ENCODE measurements at places on chromosomes 4 and X.

GRCh38 chrX:19183761-19184477 is 61.7 kb upstream of the ADGRG2 start:
- no peak for DNase-seq

GRCh38 chrX:154785716-154786115 is 19.6 kb downstream of the MPP1 start:
- DNase-seq, result no peak

- no peak for DNase-seq
Observed at GRCh38 chr4:75179510-75179909, 246.6 kb downstream of the PARM1 start.

GRCh38 chr4:38560768-38561558 is 103.0 kb upstream of the KLF3 start:
- no peak for DNase-seq

DNA sequence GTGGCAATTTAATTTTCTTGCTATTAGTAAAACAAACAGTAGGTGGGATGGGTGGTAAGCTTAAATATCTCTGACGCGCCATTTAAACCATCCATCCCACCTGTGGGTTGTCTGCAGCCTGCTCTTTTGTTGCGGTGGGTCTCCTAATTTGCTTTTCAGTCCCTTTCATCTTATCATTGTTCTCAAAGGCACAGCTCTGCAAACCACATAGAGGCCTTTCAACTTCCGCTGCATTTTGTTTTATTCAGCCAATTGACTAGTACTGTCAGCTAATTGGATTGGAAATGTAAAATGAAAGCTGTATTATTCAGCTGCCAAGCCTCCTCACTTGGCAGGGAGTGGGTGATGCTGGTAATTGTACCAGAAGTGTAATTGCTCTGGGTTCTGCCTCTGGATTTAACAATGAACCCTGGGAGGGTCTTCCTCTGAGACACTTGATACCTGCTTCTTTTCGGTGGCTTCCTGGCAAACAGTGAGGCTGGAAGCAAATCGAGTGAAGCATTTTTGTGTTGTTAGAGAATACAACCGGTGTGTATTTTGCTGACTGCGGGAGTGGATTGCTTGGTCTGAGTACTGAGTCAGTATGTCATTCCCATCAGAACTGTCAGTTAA is 165.6 kb downstream of the FRAS1 start:
- no peak for DNase-seq

- DNase-seq, result no peak
Observed at GRCh38 chr4:147336252-147336651, 144.6 kb upstream of the EDNRA start.

DNA sequence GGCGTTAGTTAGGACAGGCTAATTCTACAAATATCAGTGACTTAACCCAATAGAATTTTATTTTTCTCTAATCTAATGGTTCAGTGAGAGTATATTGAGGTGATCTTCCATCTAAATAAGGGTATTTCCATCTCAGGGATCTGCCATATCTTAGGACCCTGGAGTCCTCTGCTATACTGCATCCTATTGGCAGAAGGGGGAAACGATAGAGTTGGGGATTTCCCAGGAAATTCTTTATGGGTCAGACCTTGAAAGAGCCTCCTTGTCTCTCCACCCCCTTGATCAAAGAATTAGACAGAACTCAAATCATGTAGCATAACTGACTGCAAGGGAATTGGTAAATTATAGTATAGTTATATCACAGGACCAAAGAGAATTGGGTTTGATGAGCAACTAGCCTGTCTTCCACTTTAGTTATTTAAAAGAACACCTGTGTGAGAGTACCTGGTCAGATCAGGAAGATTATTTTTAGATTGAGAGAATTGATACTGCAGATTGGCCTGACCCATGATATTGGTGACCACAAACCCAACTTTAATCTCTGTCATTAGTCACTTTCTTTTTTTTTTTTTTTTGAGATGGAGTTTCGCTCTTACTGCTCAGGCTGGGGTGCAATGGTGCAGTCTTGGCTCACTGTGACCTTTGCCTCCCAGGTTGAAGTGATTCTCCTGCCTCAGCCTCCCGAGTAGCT is 25.6 kb downstream of the SMARCA5 start:
- no peak for DNase-seq

GRCh38 chr4:75834095-75834771 is 68.0 kb downstream of the PPEF2 start:
- no peak for DNase-seq

- DNase-seq, result no peak
Observed at GRCh38 chr4:36324808-36325207, 43.4 kb downstream of the DTHD1 start.

DNA sequence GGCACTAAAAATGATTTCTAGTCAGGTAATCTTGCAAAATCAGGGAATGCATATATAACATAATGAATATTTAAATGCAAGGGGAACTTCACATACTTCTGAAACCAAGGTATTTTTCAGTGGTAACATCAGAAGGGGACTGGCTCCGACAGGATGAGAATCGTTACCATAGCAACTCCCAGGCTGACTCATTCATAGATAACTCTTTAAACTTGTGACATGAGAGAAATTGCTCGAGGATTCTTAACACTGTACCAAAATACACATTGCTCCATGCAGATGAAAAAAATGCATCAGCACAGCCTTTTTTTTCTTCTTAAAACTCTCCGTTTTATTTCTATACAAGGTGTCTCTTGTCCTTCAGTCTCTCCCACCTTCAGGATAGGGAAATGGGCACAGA is 114.3 kb downstream of the GABRB1 start:
- no peak for DNase-seq

DNA sequence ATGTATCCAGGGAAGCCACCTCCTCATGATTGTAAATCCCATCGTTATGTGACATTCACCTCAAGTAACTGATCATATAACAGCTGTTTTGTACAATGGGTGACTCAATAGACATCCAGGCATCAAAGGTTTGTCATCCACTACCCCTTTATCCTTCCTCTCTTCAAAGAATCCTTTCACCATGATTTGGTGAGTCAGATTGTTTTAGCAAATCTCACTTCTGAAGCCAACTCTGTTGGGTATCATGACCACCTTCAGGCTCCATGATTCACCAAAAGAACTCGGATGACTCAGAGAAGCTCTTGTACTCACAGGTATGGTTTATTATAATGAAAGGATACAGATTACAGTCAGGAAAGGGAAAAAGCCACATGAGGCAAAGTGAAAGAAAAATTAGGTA is 132.1 kb downstream of the PWWP3B start:
- no peak for DNase-seq

- DNase-seq, result peak; percentile 28
Observed at GRCh38 chr4:56976283-56976836, 1.0 kb downstream of the NOA1 start.

DNA sequence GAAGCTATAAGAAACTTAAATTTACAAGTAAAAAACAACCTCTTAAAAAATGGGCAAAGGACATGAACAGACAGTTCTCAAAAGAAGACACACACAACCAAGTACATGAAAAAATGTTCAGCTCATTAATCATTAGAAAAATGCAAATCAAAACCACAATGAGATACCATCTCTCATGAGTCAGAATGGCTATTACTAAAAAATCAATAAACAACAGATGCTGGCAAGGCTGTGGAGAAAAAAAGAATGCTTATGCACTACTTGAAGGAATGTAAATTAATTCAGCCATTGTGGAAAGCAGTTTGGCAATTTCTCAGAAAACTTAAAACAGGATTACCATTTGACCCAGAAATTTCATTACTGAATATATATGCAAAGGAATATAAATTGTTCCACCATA is 666.3 kb upstream of the GRIA3 start:
- DNase-seq, result no peak

GRCh38 chrX:11757719-11758399 is at the start of gene MSL3:
TSS of gene MSL3 (plus strand) at chrX:11758237. CDS start at chrX:11758264, 27 bp downstream.
- DNase-seq, result peak; percentile 55

DNA sequence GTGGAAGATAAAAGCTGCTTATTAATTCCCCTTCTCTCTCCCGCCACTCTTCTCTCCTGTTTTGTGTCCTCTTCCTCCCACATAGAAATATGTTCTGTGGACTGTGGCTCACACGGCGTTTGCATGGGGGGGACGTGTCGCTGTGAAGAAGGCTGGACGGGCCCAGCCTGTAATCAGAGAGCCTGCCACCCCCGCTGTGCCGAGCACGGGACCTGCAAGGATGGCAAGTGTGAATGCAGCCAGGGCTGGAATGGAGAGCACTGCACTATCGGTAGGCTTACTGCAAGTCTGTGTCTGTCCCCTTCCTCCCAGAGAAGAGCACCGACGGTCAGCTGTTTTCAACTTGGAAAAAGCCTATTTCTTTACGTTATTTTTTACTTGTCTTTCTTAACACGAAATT is 229.1 kb downstream of the DCTD start:
- DNase-seq, result no peak

GRCh38 chr4:109233570-109233969 is 68.9 kb downstream of the COL25A1 start:
- no peak for DNase-seq

DNA sequence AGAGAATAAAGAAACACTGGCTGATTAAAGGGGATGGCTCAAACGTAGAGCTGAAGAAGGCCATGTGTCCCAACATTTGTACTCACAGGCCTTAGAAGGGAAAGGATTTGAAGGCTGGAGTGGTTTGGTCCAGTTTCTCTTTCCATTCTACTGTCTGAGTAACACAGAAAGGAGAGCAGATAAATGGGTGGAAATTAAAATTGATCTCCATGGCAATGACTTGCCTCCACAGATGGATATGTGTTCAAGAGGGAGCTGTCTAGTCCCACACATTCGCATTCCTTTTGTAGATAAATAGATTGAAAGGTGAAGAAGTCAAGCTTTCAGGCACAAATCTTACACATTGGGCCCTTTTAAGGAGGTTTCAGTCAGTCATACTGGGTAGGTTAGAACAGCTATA is 74.6 kb downstream of the DOCK11 start:
- no peak for DNase-seq

- DNase-seq, result no peak
Observed at GRCh38 chrX:104376937-104377336, 122.2 kb upstream of the ESX1 start.

GRCh38 chr4:89657931-89658700 is 178.8 kb downstream of the SNCA start:
- DNase-seq, result no peak

DNA sequence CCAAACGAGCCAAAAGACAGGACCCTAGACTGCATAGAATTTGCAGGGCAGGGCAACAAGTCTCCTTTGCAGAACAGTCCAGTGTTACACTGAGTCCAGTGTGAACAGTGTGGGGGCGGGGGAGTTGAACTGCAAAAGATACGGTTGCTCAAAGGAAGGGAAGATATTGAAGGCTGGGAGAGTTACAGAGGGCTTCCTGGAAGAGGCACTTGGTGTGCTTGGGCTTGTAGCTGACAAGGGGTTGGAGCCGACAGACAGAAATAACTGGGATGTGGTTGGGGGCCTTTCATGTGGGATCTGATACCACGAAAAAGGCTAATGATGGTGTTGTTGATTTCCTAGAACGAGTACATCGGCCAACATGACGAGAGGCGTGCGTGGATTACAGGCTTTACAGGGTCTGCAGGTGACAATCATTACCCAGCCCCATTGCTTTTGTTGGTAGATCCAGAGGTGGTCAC is 6.1 kb downstream of the XPNPEP2 start:
- no peak for DNase-seq

- peak; percentile 22 for DNase-seq
Observed at GRCh38 chr4:78953769-78954666, 14.8 kb upstream of the PAQR3 start.

- DNase-seq, result no peak
Observed at GRCh38 chr4:23660865-23661264, 229.0 kb downstream of the PPARGC1A start.

GRCh38 chr4:67103001-67103747 is 442.1 kb downstream of the CENPC start:
- DNase-seq, result no peak

DNA sequence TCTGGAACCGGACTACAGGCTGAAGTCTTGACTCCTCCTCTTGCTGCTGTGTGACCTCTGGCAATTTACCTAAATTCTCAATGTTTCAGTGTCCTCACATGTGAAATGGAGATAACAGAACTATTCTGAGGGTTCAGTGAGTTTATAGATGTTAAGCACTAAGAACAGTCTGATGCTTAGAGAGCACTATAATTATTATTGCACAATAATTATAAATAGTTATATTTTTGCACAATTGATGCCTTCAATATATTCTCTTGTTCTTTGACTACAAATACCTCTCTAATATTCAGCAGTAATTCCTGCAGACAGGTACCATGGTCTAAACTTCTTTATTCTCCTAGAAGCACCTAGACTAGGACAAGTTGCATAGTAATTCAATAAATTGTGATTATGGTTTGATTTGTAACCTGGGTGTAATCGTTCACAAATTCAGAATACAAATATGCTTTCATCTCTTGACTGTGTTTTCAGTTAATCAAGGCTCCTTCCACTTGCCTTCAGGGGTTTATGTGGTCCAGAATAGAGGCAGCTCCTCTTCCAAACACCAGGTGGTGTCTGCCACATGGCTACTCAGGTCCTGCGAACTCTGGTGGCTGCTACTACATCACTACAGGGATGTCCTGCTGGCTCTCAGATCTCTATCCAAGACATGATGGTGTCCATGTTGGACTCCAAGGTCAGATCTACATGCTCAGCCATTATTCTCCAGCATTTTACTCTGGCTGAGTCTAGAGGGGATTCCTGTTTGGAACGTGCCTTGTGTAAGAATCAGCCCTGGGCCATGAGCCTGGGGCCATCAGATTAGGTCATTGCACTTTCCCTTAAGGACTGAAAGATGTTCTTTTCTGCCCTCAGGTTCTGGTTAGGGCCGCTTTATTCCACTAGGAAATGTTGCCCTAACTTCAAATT is 103.4 kb downstream of the QRFPR start:
- no peak for DNase-seq

DNA sequence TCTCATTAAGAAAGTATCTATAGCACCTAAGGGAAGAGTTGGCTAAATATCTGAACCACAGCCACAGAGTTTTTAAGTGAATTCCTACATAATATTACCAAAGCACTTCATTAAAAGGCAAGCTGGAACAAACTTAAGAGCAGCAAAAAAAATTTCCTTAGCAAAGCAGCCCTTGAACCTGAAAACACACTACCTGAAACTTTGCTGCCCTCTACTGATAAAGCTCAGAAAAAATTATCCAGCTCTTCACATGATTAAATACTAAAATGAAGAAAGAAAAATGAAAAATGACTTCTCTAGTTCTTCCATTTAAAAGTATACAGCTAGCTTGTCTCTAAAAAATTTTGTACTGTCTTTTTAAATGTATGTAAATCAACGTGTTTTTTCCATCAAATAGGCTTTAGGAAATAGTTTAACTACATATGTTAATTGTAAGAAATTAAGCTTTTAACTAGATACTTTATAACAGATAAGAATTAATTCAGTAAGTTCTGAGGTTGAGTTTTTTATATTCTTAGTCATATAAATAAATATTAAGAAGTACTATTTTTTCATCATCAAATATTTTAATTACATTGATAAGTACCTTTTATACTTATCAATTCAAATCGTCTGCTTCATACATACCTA is 156.1 kb downstream of the STPG2 start:
- DNase-seq, result no peak

- DNase-seq, result no peak
Observed at GRCh38 chr4:145339075-145339725, 142.5 kb upstream of the SMAD1 start.

- no peak for DNase-seq
Observed at GRCh38 chr4:20493761-20494353, 206.4 kb upstream of the PACRGL start.

All from right hindlimb (tissue), 1 donor.